Upper lobe of left lung (tissue), 6 donors: ENCODE measurements at places on chromosomes 4 and X. TPM values are rescaled to one million over a fixed set of nuclear protein-coding genes. Genes with fewer than 3 reads are reported as not detected.

DNA sequence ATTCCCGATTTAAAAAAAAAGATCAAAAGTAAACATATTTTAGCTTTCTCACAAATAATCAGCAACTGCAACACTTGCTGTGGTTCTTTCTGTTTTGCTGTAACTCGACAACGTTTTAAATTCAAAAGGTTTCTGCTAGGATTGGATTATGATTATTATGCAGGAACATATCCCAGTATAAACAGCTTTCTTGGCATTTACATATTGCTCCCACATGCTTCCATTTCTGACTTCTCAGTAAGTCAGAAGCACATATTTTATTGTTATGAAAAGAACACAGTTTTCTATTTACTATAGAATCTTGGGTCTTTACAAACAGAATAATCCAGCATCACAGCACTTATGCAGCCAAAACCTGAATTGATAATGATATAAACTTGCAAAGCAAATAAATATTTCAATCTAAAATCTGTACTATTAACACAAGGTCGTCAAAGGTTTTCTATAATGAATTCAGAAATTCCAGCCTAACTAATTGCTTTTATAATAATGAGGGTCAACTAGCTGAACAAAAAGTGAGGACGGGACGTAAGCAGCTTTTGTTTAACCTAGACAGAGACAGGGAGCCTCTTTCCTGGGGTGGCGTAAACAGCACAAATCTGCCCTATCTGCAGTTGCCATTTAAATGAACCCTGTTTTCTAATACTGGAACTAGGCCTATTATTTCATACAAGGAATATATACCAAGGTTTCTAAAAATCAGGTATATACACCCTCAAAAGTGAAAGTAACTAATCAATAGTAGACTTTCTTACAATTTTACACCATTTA lies 9.8 kb upstream of the PCDH18 start:
- no peak for DNase-seq
- no peaks in the 10 kb centered on the region for H3K27me3 ChIP-seq
- no peak overlapping the region for H3K4me3 ChIP-seq
- no peak overlapping the region for H3K27ac ChIP-seq

DNA sequence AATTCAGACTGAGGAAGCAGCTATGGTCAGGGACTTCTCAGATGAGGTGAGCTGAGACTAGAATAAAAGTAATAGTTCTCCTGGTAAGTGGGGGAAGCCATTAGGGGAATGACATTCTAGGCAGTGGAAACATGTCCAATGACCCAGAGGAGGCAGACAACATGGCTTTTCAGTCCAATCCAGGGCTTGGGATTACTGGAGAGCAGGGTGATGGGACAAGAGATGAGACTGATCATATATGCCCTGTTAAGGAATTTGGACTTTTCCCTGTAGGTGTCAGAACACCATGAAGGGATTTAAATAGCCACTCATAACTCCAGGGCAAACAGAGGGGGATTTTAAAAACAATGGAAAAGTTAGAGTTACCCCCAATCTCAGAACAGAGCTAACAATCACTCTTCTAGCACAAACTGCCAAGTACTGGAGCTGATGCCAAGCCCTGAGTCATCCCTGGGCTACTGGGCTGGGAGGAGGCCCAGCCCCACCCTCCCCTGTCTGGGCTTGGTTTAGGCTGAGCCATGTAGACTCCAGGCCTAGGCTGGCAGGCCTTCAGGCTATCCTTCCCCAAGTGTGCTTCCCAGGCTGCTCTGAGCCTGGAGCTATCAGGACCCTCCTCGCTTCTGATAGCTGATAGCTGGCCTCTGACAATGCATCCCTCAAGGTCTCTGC lies 22.7 kb upstream of the MSN start:
- no peak overlapping the region for H3K4me3 ChIP-seq
- H3K36me3 ChIP-seq, result no peaks in the 10 kb centered on the region
- peak overlapping the region; percentile 77 for H3K27ac ChIP-seq
- H3K27me3 ChIP-seq, result no peaks in the 10 kb centered on the region
- peaks cover 22% of the 10 kb centered on the region for H3K4me1 ChIP-seq
- DNase-seq, result peak; percentile 93

GRCh38 chr4:10006231-10006600 lies 15.1 kb downstream of the SLC2A9 start:
- H3K27me3 ChIP-seq, result no peaks in the 10 kb centered on the region
- peak overlapping the region; percentile 79 for H3K27ac ChIP-seq
- H3K4me3 ChIP-seq, result peak overlapping the region; percentile 4
- peaks cover 36% of the 10 kb centered on the region for H3K4me1 ChIP-seq

GRCh38 chrX:8848911-8849310 lies 47.7 kb upstream of the FAM9A start:
- H3K4me3 ChIP-seq, result no peak overlapping the region
- no peaks in the 10 kb centered on the region for H3K4me1 ChIP-seq

GRCh38 chrX:37745354-37745753 lies 34.5 kb upstream of the CYBB start:
- H3K27me3 ChIP-seq, result no peaks in the 10 kb centered on the region
- no peaks in the 10 kb centered on the region for H3K4me1 ChIP-seq
- no peaks in the 10 kb centered on the region for H3K36me3 ChIP-seq
- no peak overlapping the region for H3K4me3 ChIP-seq
- H3K27ac ChIP-seq, result peak overlapping the region; percentile 30

The PCDH7 gene
- 4.2 TPM for total RNA-seq

The BTK gene
- total RNA-seq, result 40.0 TPM

The EVC2 gene
- 10.7 TPM for total RNA-seq
